ENCODE measurements at places on chromosomes 3 and 15.

- DNase-seq = no peak
Observed at GRCh38 chr15:85429522-85429921, 49.1 kb downstream of the AKAP13 start.

DNA sequence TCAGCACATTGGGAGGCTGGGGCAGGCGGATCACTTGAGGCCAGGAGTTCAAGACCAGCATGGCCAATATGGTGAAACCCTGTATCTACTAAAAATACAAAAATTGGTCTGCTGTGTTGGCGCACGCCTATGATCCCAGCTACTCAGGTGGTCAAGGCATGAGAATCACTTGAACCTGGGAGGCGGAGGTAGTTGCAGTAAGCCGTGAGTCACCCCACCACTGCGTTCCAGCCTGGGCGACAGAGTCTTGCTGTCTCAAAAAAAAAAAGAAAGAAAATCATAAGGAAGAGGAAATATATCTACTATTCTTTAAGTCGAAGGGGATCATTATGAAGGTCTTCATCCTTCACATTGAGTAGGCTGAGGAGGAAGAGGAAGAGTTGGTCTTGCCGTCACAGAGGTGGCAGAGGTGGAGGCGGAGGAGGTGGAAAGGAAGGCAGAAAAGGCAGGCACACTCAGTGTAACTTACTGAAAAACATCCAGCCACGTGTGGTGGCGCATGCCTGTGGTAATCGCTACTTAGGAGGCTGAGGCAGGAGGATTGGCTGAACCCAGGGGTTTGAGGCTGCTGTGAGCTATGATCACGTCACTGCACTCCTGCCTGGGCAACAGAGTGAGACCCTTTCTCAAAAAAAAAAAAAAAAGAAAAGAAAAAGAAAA is 14.2 kb downstream of the CSK start:
- peak; percentile 28 for DNase-seq

DNA sequence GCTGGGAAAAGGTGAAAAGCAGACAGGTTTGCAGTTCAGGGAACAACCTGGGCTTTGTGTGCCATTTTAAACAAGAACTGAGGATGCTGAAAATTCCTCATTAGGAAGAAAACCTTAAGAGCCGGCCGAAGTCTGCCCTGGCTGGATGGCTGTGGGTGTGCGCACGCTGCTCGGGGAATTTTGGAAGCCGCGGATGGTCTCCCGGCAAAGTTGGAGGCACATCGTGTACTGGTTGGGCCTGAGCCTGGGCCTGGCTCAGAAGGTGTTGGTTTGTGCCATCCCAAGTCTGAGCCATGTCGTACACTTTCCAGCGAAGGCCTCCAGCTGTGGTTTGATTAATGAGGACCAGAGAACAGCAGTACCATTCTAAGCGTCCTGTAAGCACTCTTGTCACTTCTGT is 188.2 kb downstream of the ATP10A start:
- no peak for DNase-seq

GRCh38 chr3:29440413-29441305 is 159.8 kb downstream of the RBMS3 start:
- DNase-seq = no peak

DNA sequence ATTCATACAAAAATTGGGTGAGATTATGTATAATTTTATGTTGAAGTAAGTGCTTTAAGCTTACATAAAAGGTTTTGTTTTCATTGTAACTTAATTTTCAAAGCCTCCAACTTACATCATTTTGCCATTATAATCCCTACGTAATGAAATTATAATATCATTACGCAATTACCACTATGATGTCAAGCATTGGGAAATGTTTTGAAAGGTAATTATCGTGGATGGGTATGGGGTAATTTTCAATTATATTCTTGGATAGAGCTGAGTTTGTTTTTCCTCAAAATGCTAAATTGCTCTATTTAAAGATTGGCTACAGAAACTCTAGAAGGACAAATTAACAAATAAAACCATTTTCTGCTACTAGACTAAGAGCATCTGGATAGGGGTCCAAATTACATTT is 80.2 kb upstream of the FAM3D start:
- DNase-seq = no peak

GRCh38 chr3:23389686-23390085 is 186.6 kb downstream of the UBE2E2 start:
- DNase-seq = no peak

DNA sequence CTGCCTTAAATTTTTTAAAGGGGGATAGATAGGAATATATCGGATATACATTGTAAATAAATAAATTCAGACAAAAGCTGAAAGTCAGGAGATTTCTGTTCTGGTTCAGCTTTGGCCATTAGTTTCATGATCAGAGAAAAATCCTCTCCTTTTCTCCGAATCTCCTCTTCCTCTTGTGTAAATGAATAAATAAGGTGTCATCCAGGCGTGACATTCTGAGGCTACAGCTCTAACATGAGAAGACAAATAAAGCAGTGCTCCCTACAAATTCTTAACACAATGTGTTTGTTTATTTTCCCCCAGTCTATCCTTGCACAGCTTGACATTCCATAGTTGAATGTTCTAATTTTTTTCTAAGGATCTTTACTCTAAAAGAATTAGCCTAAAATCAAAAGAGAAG is 9.4 kb upstream of the MB21D2 start:
- no peak for DNase-seq

- peak; percentile 10 for DNase-seq
Observed at GRCh38 chr15:89575656-89576416, 567 bp downstream of the TICRR start.

Data from CD4-positive, alpha-beta memory T cell (primary cell).